Endodermal cell (in vitro differentiated cells): ENCODE measurements at places on chromosomes 3 and 15.

- DNase-seq, result peak; percentile 5
These were observed 48.6 kb upstream of the CHRNB4 start for GRCh38 chr15:78689626-78690025.

GRCh38 chr3:132135628-132136333 lies 101.0 kb upstream of the CPNE4 start:
- DNase-seq, result peak; percentile 80

DNA sequence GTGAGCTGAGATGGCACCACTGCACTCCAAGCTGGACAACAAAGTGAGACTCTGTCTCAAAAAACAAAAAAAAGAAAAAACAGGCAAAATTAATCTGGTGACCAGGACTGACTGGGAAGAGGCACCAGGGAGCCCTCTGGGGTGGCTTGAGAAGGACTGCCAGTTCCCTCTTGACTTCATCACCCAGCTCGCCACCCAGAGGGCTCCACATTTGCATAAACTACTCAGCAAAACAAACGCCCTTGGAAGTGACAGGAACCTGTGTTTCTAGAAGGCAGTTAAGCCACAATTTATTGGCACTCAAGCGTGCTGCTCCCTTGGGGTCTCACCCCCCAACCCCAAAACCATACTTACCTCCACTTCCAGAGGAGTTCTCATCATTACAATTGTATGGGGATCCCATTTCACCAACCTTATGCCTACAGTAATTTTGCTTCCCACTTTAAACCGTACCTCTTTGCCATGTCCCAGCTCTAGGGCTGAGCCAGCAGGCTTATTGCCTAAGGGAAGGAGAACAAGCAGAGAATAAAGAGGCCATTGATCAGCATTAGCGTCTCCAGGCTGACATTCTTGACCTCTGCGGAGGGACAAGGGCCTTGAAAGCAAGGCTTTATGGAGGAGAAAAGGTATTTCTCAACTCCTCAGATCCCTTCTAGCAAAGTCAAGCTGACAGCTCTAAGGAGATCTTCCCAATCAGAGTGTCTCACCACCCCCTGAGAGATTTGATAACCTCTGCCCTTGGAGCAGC lies 357.4 kb downstream of the SHQ1 start:
- peak; percentile 75 for DNase-seq

- no peak for DNase-seq
These were observed 58.7 kb downstream of the FGD5 start for GRCh38 chr3:14877469-14877868.
